ENCODE measurements at places on chromosomes 13 and 19.

- DNase-seq: no peak
Measured at GRCh38 chr13:46899801-46900200, 2.9 kb upstream of the HTR2A start.

DNA sequence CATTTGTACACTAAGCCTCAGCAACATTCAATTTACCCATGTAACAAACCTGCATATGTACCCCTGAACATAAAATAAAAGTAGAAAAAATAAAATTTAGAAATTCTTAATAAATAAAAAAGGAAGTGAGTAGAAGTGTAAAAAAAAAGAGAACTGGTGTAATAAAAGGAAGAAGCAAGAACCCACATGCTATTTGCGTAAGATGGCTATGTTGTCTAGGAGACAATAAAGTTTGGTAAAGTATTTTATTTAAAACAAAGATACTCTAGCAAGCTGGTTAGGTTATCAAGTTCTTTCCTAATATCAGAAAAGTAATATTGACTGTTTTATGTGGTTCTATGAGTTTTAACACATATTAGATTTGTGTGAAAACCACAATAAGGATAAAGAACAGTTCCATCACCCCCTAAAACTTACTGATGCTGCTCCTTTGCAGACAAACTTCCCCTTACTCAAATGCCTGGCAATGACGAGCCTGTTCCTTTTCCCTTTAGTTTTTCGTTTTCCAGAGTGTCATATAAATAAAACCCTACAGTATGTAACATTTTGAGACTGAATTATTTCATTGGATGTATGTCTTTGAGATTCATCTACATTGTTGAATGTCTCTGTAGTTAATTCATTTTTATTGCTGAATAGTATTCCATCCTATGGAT is 98.9 kb downstream of the TNFSF13B start:
- no peak for DNase-seq

DNA sequence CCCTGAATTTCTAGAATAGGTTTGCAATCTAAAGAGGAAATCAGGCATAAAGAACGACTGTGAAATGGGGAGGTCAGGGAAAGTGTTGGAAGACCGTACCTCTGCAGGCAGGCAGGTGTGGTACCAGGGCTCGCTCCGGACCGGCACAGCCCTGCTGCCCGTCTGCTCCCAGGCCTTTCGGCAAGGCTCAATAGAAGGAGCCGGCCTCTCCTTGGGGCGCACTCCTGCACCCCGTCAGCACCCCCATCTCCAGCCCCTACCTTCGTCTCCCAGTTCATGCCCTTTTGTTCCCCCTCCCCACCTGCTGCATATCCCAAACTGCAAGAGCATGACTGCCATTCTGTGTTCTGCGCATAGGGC is 139.8 kb upstream of the SOX1 start:
- DNase-seq: no peak

GRCh38 chr19:50646074-50646807 is 3.0 kb upstream of the C19orf81 start:
- no peak for DNase-seq

DNA sequence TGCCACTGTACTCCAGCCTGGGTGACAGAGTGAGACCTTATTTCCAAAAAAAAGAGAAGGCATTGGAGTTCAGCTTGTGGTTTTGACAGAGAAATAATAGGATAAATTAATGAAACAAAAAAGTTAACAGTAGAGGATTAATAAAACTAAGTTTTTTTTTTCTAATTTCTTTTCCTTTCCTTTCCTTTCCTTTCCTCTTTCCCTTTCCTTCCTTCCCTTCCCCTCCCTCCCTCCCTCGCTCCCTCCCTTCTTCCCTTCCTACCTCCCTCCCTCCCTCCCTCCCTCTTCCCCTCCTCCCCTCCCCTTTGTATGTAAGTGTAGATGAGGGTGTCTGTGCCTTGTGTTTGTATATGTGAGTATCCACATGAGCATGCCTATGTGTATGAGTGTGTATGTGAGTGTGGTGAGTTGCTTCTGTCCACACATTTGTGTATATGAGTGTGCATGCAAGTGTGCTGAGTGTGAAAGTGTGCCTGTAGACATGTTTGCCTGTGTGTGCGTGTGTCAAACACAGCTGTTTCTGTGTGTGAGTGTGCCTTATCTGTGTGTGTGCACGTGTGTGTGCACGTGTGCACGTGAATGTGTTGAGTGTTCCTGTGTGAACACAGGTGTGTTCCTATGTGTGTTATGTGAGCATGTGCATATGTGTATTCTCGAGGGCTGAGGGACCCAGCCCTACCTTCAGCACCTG is 12.5 kb upstream of the MZF1 start:
- DNase-seq: no peak

All from CD4-positive, alpha-beta T cell treated with Interleukin-17A for 1 hour (primary cell).